CD4-positive, alpha-beta T cell treated with Interferon alpha-2 for 1 hour (primary cell): ENCODE measurements at places on chromosomes 6 and 20.

- no peak for DNase-seq
Observed at GRCh38 chr6:45772051-45772450, 243.6 kb downstream of the CLIC5 start.

DNA sequence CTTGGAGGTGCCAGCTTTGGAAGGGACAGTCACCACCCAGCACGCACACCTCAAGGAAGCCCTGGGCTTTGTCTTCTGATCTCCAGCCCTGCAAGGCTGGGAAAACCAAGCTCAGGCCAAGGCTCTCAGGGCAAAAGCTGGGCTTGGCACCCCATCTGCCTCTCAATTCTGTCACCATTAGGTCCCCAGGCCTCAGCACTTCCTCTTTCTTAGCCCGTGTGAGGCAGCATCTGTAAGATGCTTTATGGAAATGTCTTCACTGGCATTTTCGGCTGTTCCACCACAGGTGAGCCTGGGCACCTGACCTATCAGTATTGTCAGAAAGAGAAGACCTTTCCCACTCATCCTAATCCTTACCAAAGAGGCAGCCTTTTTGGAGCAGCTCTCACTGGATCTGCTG, 24.6 kb downstream of the GMEB2 start:
- DNase-seq = no peak

- no peak for DNase-seq
Observed at GRCh38 chr6:92132457-92132856, 1286.9 kb downstream of the EPHA7 start.

DNA sequence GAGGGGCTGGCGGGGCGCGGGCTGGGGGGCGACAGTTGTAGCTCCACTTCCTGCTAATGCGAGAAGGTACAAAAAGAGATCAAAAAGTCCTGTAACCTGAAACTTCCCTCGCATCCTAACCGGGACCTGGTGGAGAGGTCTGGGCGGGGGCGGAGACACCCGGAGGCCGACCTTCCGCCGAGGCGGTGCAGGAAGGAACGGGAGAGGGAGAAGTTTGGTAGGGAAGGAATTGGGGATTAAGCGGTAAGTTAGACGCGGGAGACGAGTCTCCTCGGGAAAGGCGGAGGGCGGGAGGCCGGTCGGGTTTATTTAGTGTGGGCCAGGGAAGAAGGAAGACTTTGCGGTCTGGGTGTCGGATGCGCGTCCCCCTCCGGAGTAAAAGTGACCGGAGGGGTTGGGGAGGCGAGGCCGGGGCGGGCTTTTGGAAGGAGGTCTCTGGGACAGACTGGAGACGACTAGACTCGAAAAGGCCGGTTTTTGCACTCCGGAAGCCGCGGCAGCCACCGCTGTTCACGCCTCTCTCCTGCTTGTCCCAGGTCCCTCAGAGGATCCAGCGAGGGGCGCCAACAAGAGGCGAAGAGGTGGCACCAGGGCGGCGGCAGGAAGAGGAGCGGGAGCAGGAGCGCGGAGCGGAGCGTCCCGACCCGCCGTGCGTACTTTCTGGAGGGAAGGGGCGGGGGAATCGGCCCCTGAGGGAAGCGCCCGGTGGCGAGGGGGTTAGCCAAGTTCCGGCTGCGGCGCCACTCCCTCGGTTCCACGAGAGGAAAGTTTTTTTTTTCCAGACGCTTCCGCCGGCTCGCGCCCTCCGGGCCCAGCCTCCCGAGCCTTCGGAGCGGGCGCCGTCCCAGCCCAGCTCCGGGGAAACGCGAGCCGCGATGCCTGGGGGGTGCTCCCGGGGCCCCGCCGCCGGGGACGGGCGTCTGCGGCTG, 734 bp downstream of the TPBG start:
- peak; percentile 12 for DNase-seq

DNA sequence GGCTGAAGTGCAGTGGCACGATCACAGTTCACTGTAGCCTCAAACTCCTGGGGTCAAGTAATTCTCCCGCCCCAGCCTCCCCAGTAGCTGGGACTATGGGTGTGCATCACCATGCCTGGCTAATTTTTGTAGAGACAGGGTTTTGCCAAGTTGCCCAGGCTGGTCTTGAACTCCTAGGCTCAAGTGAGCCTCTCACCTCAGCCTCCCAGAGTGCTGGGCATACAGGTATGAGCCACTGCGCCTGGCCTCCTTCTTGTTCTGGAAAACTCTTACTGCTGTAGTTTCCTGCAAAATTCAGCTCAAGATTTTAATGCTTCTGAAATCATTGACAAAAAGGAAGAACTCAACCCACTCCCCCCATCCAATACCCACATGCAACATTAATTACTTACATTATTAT, 21.9 kb upstream of the KCNG1 start:
- no peak for DNase-seq

DNA sequence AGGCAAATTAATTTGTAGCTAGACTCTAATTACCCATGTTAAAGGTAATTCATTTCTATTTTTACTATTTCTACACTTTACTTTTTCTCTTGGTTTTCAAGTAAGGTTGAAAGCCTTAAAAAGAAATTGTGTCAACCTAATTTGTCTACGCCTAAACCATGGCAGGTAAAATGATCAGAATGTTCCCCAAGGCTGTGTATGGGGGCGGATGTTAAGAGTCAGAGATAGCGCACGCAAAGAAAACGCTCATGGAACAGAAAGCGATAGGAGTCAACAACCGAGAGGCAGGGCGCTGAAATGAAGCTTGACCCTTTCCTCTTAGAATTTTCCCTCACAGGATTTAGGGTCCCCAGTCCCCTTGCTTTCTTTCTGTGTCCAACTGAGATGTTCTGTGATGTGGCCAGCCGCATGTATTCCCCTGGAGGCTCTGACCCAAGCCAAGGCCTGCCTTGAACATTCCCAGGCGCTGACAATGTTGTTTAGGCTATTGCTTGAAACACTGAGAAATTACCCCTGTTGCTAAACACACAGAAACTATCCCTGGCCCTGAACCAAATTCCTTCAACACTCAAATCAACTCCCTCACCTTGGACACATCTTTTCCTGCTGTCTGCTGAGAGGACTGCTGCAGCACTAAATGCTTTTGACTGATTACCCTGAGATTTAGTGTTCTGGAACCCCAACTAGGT, 10.9 kb downstream of the PSMB1 start:
- DNase-seq = no peak

- DNase-seq = no peak
Observed at GRCh38 chr6:87808005-87808757, 106.1 kb upstream of the AKIRIN2 start.

DNA sequence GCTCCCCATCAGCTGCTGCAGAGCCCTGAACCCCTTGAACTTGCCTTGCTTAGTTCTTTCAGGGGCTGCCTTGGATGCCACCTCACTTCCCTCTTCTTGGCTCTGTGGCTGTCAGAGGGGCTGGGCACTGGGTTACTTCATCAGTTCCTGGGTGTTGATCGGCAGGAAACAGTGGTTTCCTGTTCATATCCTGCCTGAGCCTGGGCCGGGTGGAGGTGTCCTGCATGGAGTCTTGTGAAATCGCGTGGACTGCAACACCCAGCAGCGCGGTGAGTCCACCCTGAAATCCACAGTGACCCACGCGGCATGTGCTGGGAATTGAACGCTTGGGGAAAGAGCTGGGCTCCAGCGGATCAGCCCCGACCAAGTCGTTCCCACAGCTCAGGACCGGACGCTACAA, 97.5 kb downstream of the CDH26 start:
- peak; percentile 72 for DNase-seq
